ENCODE measurements at places on chromosomes 4 and X.

DNA sequence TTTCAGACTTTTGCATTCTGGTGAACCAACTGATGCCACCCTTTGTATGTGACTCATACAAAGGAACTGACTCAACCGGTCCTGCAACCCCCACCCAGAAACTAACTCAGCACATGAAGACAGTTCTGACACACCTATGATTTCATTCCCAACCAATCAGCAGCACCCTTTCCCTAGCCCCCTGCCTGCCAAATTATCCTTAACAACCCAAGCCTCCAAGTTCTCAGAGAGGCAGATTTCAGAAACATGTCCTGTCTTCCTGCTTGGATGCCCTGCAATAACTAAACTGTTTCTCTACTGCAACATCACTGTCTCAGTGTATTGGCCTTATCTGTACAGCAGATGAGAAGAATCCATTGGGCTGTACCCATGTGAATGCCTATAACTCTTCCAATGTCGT, 284.7 kb downstream of the CAMK2D start:
- DNase-seq: peak; percentile 86

DNA sequence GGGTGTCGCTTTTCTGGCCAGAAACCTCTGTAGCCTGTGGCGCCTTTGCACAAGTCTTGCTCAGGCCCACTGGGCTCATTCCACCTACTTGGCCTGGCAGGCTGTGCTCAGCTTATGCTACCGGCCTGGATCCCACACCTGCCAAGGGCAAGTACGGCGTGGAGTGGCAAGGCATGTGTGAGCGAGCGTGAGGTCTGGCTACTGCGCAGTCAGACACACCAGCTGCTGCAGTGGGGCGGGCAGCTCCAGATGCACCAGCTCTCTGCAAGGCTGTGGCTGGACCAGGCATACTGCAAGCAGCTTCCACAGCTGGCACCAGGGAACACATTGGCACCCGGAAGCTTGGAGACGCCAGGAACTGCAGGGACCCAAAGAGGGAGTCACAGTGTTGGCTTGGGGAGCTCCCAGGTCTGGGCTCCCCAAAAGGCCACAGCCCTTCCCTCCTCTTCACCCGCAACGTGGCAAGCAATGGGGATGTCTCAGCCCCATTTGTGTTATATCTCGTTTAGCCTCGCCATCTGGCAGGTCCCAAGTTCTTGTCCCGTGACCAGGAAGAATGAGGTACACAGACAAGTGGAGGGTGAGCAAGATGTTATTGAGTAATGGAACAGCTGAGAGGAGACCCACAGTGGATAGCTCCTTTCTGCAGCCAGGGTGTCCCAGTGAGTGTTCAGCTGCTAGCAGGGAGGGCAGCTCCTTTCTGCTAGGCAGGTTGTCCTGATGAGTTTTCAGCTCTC, 3.8 kb upstream of the FBXW7 start:
- no peak for DNase-seq

DNA sequence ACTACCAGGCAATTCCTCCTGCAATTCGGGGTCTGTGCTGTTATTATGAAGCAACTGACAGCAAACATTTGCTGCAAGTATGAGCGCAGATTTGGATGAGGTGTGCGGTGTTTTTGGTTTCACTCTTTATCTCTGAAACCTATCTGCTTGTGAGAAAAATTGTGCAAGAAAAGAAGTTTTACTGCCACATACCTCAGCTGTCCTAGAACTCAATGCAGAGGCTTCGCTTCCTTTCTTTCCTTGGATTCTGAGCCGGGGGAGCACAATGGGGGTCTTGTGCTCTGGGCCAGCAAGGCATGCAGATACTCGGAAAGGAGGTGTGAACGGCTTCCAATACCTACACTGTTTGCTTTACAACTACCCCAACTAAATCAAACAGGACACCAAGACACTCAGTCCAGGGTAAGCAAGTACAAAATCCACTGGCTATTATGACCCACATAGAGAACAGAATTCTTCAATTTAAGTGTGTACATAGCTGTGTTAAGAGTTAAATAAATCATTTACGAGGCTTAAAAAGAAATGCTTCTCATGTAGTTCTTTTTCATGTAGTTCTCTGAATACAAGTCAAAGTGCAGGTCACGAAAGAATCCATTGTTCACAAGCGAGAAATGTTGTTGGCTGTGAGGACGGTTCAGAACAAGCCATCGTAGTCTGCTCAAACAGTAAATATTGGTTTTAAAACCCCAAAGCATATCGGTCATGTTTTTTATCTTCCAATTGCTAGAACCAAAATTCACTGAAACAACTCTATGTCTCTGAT, 1.1 kb downstream of the SORBS2 start:
- DNase-seq: no peak

DNA sequence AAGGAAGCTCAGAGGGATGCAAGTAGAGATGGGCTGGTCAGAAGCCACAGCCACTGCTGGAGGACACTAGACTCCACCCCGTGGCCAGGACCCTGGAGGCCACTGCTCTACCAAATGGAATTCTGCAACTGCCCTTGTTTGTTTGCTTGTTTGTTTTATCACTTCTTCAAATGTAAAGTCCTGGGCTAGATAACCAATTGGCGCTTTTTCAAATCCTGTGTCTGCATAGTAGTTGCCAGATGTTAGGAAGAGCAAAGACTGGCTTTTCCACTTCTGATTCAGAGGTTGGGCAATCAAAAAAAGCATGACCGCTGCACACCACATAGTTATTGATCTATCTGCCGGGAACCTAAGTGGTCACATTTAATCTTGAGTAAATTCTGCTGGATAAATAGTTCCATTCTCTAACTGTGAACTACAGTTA, 255.2 kb upstream of the SFRP2 start:
- peak; percentile 55 for DNase-seq

DNA sequence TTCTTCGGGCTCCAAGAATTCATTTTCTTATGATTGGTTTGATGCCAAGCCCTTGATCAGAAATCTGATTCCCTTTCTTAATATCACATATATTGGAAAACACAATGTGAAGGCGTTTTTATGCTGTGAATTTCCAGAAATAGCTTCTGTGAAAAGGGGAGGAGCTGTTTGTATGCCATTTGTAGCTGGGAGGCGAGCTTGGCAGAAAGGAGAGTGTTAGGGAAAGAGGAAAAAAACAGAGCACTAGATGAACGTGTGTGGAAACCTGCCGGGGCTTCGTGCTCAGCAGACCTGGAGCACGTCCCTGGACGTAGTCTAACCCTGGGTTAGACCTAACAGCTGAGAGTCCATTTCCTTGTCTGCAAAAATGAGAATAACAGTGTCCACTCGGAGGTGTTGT, 3.4 kb downstream of the CLCN4 start:
- DNase-seq: no peak

DNA sequence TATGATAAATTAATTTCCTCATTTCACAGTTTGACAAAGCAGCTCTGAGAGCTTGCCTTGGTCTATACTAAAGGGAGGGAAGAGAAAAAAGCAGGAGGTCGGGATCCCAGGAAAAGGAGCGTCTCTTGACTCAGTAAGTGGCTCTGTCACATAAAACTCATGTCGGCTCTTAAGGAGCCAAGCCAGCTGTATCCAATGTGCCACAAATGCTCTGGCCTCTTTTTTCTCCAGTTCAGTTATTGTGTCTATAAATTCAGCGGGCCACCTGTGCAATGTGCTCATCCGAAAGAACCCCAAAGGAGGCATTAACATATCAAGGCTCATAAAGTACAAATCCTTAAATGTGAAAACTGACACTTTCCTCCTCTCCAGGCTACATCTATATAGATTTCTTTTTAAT, 337.7 kb upstream of the FAM241A start:
- DNase-seq: no peak

- DNase-seq: peak; percentile 74
Measured at GRCh38 chrX:110284159-110284558, 33.7 kb downstream of the AMMECR1 start.

DNA sequence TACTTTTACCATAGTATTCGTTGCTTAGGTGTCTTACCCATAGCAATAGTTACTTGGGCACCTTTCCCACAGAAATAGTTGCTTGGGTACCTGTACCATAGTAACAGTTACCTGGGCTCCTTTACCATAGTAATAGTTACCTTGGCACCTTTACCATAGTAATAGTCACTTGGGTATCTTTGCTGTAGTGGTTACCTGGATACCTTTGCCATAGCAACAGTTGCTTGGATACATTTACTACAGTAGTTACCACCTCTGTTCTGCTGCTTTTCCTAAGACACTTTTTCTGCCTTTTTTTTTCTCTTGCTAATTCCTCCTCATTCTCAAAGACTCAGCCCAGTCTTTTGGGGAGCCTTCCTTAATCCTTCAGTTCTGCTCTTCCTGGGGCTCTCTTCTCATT, 272.8 kb upstream of the PUDP start:
- no peak for DNase-seq

DNA sequence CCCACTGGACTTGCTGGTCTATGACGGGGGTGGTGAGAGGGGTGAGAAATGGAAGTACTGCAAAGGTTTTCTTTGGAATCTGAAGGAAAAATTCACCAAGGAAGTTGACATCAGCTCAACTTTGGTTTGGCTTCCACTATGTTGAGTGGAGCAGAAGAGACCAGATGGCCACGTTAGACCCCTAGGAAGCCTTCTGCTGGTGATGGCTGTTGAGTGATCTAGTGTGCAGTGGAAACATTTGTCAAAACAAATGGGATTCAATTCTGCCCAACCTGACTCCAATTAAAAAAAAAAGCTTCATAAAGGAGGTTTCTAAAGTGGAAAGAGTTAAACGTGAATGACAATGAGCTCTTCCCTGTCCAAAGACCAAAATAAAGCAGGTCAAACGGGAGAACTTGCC, 25.7 kb downstream of the SEL1L3 start:
- no peak for DNase-seq

- no peak for DNase-seq
Measured at GRCh38 chr4:14744346-14744745, 257.9 kb upstream of the CPEB2 start.

GRCh38 chr4:119493419-119493818, 135.2 kb downstream of the PDE5A start:
- DNase-seq: no peak

DNA sequence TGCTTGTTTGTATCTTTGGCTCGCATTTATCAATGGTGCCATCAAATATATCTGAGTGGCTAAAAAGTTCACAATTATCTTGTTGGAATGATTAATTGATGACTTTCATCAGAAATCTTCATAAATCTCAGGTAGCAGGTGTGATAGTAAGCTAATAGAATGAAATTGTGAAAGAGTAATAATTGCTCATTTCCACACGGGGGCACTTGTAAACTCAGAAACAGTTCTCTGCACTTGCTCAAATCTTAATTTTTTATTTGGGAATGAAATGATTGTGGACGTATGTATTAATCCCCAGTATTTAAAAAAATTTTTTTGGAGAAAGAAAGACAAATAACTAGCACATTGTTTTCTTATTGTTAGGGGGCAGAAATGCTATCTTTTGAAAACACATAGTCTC, 132.8 kb downstream of the DTHD1 start:
- DNase-seq: no peak

GRCh38 chr4:89752932-89753598, 83.9 kb downstream of the SNCA start:
- DNase-seq: peak; percentile 93

DNA sequence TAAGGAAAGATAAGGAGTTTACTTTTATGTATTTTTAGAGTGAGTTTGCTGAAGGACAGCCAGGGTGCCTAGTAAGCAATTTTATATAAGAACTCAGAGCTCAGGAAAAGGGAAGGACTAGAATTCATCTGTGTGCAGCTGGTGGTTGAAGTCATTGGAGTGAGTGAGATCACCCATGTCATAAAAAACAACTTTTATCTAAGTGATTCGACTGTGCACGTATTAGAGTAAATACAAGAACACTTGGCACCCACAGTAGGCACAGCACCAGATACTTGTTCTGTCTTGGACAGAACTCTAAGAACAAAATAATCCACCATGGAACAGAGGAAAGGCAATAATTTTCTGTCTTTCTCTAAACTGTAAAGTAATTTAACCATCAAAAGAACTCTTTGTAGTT, 31.6 kb downstream of the SYNPO2 start:
- peak; percentile 70 for DNase-seq

GRCh38 chr4:83282049-83282535, 2.5 kb downstream of the COQ2 start:
- DNase-seq: peak; percentile 52

GRCh38 chr4:4853371-4853823, 6.1 kb upstream of the MSX1 start:
- DNase-seq: no peak

DNA sequence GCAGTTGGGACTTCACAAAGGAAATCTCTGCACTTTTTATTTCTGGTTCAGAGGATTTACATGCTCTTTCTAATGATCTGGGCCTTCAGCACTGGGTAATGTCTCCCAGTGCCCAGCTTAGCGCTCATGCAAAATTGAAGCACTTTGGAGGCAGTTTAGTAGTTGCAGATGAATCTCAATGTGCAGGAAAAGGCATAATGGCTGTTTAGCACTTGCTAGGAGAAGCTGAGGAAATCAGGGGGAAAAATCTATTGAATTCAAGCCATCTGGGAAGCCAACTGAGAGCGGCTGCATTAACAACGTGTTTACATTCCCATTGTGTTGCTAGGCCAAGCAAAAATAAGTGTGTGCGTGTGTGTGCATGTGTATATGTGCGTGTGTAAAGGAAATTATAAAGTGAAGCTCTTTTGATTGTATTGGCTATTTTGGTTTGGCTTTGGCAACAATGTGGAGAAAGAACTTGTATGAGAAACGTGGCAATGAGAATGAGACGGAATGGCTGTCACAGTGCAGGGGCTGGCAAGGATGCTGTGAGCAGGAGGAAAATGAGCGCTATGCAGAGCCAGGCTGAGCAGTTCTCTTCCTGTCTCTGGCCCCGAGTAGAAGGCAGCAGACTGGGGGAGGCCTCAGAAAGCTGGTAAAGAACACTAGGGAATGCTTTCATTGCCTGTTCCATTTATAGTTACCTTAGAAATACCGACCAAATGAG, 231.5 kb downstream of the UNC5C start:
- DNase-seq: no peak

GRCh38 chr4:153257991-153258390, 53.7 kb downstream of the TRIM2 start:
- no peak for DNase-seq

GRCh38 chr4:96035727-96036126, 195.8 kb downstream of the PDHA2 start:
- DNase-seq: no peak

- DNase-seq: no peak
Measured at GRCh38 chr4:8655411-8656184, 63.0 kb downstream of the CPZ start.

DNA sequence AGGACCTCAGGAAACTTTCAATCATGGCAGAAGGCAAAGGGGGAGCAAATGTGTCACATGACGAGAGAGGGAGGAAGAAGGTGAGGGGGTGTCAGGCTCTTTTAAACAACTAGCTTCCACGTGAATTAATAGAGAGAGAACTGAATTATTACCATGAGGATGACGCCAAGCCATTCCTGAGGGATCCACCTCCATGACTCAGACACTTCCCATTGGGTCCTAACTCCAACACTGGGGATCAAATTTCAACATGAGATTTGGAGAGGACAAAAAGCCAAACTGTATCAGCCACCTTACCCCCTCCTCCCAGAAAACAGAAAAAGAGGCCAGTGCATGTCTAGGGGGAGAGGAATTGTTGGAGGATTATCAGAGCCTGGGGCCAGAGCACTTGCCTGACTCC, 40.4 kb upstream of the LAS1L start:
- no peak for DNase-seq
